Activated naive CD4-positive, alpha-beta T cell treated with anti-CD3 and anti-CD28 coated beads for 36 hours (primary cell): ENCODE measurements at places on chromosomes 1 and 21. TPM values are rescaled to one million over a fixed set of nuclear protein-coding genes. Genes with fewer than 3 reads are reported as not detected.
A peak's percentile ranks its signal among the peaks of the same experiment; 100 is the strongest.

PPIH gene
- 107 TPM for total RNA-seq

SYNC gene
- not detected for total RNA-seq

- H3K4me1 ChIP-seq, result peaks cover 79% of the 10 kb centered on the region
- H3K4me3 ChIP-seq, result no peak overlapping the region
- no peak overlapping the region for H3K27ac ChIP-seq
- peaks cover 24% of the 10 kb centered on the region for H3K36me3 ChIP-seq
- no peaks in the 10 kb centered on the region for H3K27me3 ChIP-seq
Measured at GRCh38 chr1:205188596-205188995, 22.9 kb downstream of the DSTYK start.

DNA sequence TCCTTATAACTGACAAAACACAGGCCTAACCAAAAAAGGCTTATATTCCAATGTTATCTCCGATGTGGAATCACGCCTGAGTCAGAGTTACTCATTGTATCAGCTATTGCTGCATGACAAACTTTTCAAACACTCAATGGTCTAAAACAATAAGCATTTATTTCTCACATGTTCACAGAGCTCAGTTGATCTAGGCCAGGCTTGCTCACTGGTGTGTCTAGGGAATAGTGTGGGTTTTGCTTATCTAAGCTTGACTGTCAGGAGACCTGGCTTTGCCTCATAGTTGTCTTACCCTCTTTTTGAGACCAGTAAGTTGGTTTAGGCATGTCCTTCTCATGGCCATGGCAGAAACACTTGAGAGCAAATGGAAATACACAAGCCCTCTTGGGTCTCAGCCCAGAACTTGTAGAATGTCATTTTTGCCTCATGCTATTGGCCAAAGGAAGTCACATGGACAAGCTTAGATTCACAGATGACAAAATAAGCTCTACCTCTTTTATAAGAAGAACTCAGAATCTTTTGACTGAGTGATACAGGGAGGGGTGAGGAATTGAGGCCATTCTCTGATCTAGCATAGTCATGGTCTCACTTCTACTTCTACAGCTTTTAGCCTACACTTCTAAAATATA lies 130.8 kb downstream of the HMCN1 start:
- no peaks in the 10 kb centered on the region for H3K36me3 ChIP-seq
- DNase-seq, result no peak
- H3K27ac ChIP-seq, result no peak overlapping the region
- H3K4me1 ChIP-seq, result no peaks in the 10 kb centered on the region
- no peak overlapping the region for H3K4me3 ChIP-seq

- H3K27me3 ChIP-seq, result no peaks in the 10 kb centered on the region
- no peak overlapping the region for H3K27ac ChIP-seq
- no peak overlapping the region for H3K4me3 ChIP-seq
Measured at GRCh38 chr1:118160806-118161205, 24.2 kb downstream of the SPAG17 start.

DNA sequence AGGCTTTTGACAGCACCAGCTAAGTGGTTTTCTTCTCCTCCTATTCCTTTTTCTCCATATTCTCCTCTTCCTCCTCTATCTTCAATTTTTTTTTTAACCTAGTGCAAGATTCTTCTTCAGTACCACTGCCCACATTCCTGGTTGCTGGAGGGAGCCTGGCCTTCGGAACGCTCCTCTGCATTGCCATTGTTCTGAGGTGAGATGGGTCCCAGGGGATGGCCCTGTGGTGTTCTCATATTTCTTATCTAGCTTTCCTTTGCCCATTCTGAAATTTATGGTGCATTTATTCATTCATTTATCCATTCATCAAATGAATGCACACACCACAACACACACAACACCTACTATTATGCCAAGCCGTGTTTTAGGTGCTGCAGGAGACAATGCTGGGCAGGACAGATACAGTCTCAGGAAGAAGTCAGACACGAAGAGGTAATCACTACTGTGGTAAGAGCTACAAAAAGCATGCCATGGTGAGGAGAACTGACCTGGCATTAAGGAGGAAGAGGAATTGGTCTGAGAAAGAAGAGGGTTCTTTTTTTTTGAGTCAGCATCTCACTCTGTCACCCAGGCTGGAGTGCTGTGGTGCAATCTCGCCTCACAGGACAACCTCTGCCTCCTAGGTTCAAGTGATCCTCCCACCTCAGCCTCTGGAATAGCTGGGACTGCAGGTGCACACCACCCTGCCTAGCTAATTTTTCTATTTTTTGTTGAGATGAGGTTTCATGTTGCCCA lies 47.5 kb upstream of the TDRD10 start:
- no peaks in the 10 kb centered on the region for H3K27me3 ChIP-seq
- H3K36me3 ChIP-seq, result peaks cover 45% of the 10 kb centered on the region
- H3K27ac ChIP-seq, result no peak overlapping the region
- peaks cover 24% of the 10 kb centered on the region for H3K4me1 ChIP-seq

DNA sequence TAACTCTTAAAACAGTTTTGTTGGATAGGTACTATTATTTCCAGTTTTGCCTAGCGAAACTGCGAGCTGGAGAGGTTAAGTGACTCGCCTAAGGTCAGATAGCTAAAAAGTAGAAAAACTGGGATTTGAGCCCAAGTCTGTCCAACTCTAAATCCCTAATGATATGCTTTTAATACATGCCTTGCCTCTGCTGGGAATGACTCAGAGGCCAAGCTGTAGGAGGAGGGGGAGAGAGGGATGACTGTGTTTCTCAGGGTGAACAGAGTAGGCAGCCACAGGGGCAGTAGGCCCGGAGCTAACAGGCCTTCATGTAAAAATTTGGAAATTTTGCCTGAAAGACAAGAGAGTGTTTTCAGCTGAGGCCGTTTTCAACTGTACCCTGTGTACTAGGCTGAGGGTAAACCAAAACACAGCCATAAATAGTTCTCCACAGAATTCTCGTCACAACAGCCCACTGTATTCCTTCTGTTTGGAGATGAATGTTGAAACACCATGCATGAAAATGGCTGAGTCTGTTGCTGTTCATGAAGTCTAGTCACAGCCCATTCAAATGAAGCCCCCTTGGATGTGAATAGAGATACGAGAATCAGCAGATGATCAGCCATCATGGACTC lies 107.5 kb upstream of the HOOK1 start:
- H3K4me1 ChIP-seq, result no peaks in the 10 kb centered on the region
- H3K36me3 ChIP-seq, result peaks cover 1% of the 10 kb centered on the region
- no peak for DNase-seq
- H3K27ac ChIP-seq, result no peak overlapping the region
- H3K27me3 ChIP-seq, result no peaks in the 10 kb centered on the region

DNA sequence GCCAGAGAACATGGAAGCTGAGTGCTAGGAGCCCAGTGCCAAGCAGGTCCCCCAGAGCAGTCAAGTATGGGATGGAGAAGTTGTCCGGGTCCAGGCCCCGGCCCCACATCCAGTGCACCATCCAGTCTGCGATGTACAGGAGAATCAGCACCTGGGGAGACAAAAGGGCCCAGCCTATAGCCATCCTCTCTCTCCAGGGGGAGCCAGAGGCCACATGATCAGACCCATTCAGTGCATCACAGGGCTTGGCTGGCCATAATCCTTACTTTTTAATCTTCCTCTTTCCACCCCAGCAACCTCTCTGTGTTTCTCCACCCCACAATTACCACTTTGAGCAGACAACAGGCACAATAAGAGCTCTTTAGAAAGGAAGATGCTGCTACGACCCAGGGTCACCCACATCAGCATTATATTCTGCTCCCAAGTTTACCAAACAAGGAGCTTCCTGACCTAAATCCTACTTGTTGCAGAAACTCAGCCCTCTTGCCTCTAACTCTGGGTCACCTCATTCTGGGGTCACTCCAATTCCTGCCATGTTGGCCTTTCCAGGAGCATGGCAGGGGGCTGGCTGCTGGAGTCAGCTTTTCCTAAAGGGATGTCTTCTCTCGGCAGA lies 16.4 kb upstream of the RAB29 start:
- peaks cover 17% of the 10 kb centered on the region for H3K36me3 ChIP-seq
- H3K4me3 ChIP-seq, result no peak overlapping the region
- DNase-seq, result peak; percentile 80

MORC3 gene
- 28.6 TPM for total RNA-seq

DNA sequence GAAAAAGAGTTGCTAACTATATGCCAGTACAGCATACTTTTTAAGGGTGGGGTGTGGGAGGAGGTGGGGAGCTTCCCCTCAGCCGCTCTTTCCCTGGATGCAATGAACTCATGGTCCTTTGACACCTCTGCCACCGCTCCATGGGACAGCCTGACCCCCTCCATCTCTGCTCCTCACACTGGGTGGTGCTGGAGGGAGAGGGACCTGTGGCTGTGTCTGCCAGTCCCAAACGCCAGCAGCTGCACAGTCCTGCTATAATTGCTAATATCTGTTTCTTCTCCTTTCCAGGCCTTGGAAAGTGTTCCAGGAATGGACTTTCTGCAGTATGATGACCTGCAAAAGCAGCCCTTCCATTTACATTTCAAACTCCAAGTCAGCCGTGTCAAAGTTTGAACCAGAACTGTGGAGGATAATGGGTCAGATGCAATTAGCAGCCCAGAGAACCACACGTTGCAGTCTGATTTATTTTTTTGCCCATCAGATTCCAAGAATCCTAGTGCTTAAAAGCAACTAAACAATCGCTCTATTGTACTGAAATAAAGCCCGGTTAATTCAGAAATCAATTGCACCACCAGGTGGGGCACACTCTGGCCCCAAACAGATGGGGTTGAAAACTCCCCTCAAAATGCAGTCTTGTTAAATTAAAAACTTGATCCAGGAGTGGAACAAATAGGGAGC lies 160.7 kb upstream of the LMO4 start:
- H3K4me3 ChIP-seq, result no peak overlapping the region
- no peak overlapping the region for H3K27ac ChIP-seq
- DNase-seq, result no peak
- no peaks in the 10 kb centered on the region for H3K4me1 ChIP-seq
- H3K36me3 ChIP-seq, result no peaks in the 10 kb centered on the region
- H3K27me3 ChIP-seq, result peaks cover 12% of the 10 kb centered on the region

GRCh38 chr1:212205843-212206242 lies 79.4 kb upstream of the PPP2R5A start:
- no peak overlapping the region for H3K27ac ChIP-seq
- DNase-seq, result no peak
- no peak overlapping the region for H3K4me3 ChIP-seq
- no peaks in the 10 kb centered on the region for H3K4me1 ChIP-seq

DNA sequence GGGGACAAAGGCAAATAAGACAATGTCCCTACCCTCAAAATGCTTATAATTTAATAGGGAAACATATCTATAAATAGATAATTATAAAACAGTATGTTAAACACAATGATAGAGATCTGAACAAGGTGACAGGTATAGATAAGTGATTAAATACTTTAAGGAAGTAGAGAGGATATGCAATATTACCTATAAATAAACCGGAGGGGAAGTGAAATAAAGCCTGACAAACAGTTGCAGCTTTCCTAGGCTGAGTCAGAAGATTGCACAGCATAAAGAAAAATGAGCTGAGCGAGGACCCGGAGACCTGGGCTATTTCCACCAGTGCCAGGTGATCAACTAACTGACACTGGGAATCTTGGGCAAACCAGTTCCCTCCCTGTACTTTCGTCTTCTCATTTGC lies 11.5 kb upstream of the PSRC1 start:
- H3K27ac ChIP-seq, result no peak overlapping the region
- DNase-seq, result no peak
- H3K27me3 ChIP-seq, result peaks cover 8% of the 10 kb centered on the region
- no peaks in the 10 kb centered on the region for H3K36me3 ChIP-seq
- no peak overlapping the region for H3K4me3 ChIP-seq
- no peaks in the 10 kb centered on the region for H3K4me1 ChIP-seq

GRCh38 chr1:161725908-161726472 lies 4.6 kb downstream of the FCRLB start:
- peak overlapping the region; percentile 11 for H3K27ac ChIP-seq
- DNase-seq, result peak; percentile 31
- H3K4me3 ChIP-seq, result peak overlapping the region; percentile 76
- H3K4me1 ChIP-seq, result peaks cover 46% of the 10 kb centered on the region
- H3K27me3 ChIP-seq, result peaks cover 8% of the 10 kb centered on the region
- H3K36me3 ChIP-seq, result no peaks in the 10 kb centered on the region

GRCh38 chr1:202274611-202275010 lies 67.1 kb downstream of the UBE2T start:
- no peak overlapping the region for H3K4me3 ChIP-seq
- no peaks in the 10 kb centered on the region for H3K4me1 ChIP-seq
- peaks cover 5% of the 10 kb centered on the region for H3K27me3 ChIP-seq
- H3K27ac ChIP-seq, result no peak overlapping the region
- peak; percentile 79 for DNase-seq

LRRC38 gene
- not detected for total RNA-seq
